ENCODE measurements at places on chromosomes 3 and 15.

- no peak for DNase-seq
Observed at GRCh38 chr3:122008166-122008565, 13.9 kb downstream of the ILDR1 start.

GRCh38 chr3:99163314-99163713 is 261.8 kb upstream of the DCBLD2 start:
- no peak for DNase-seq

DNA sequence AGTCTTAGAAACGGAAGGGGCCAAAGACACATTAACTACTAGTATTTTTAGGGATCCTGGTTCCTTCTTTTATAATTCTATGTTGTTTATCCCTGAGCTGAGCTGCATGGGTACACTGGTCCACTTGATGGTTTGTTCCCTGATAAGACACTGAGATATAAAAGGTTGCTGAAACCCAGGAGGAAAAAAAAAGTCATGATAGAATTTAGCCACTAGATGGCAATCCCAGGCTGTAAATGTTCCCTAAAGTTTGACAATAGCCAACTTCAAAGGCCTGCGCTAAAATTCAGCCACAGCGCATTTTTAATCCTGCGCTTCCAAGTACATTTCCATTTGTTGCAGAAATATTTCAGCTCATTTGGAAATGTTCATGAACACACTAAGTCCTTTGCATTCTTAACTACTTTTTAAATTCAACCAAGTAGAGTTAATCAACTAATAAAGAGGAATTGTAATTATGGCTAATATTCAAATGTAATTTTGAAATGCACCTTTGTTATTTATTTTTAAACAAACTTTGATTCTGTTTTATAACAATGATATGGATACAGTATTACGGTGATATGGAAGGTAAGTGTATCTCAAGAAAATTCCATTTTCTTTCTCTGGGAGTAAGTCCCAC is 249.3 kb upstream of the FEZF2 start:
- DNase-seq, result no peak

DNA sequence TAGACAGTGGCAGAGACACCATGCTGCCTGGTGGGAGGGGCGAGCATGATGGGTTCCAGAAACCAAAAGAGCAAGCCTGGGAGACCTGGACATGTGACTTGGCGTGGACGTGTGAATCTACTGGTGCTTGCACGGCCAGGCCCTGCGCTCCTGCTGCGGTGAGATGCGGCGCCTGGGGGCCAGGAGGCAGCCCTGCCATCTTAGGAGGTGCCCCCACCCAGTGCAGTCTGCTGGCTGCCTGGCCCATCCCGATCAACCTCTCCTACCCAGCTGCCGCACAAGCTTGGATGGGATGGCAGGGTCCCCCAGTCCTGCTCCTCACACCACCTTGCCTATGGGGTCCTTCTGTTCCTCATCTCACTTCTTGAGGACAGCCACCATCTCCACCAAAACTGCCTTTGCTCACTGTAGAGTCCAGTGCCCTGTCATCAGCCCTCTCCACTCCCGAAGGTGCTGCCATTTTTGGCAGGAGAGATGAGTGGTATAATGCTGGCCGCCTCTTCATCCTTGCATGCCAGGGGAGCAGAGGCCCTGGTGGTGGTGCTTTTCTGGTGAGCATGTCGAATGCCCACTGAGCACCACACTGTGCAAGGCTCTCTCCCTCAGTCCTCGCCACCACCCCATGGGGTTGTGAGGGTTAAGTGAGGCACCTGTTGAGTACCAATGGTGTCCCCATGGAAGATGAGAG is 3.1 kb upstream of the ABTB1 start:
- no peak for DNase-seq

GRCh38 chr15:89469426-89470096 is 26.8 kb downstream of the RHCG start:
- DNase-seq, result no peak

GRCh38 chr15:25374143-25374542 is 64.7 kb downstream of the UBE3A start:
- DNase-seq, result no peak

DNA sequence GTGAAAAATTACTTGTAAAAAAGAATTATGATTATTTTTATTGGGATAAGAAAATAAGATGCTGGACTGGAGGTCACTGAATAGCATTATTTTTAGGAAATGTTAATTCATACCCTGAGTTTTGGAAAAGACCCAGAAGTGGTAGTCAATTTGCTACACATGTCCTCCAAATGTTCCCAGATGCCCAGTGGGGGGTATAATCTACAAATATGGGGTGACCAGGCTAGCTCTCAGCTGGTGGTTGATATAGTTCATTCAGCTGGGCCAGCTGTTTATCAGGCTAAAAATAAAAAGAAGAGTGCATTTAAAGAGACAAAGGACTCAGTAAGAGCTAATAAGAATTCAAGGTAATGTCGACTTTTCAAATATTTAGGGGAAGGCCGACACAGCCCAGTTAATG is 402.0 kb upstream of the GOLIM4 start:
- DNase-seq, result no peak

DNA sequence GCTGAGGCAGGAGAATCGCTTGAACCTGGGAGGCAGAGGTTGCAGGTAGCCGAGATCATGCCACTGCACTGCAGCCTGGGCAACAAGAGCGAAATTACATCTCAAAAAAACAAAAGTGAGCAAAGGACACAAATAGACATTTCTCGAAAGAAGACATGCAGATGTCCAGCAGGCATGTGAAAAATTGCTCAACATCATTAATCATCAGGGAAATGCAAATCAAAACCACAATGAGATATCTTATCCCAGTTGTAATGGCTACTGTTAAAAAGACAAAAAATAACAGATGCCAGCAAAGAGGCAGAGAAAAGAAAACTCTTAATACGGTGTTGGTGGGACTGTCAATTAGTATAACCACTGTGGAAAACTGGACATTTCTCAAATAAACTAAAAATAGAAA is 20.9 kb downstream of the ASB7 start:
- DNase-seq, result no peak

GRCh38 chr3:186170516-186170915 is 61.6 kb upstream of the ETV5 start:
- no peak for DNase-seq

DNA sequence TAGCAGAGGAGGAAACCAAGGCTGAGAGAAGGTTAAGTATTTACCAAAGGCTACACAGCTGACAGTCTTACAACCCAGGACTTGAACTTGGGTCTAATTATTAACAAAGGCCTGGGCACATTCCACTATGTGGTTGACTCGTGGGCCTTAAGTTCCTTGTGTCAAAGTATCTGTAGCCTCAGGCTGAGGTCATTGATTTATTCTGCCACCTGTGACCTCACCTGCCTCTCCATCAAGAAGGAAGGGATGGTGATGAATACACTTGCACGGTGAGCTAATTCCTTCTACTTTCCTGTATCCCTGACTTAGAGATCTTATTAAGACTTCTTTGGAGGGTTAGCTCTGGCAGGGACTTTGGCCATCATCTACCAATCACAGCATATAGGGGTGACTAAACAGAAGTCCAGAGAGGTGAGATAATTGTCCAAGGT is 19.9 kb upstream of the LRRC58 start:
- no peak for DNase-seq

DNA sequence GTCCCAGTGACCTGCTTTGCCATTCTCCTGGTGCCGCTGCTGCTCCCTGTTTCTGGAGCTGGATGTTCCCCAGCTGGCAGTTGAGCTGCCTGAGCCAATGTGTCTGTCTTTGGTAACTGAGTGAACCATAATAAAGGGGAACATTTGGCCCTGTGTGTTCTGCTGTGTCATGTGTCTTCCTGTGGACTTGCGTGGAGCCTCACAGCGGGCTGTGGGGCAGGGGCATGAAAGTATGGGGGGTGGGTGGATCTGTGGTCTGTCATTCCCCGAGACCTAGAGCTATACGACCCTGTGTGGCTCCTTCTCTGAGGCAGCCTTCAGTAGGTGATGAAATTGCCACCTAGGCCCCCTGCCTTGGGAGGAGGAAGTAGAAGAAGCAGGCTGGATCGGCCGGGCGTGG is 2.0 kb upstream of the PPCDC start:
- DNase-seq, result no peak

- no peak for DNase-seq
Observed at GRCh38 chr3:120623727-120624093, 27.6 kb downstream of the NDUFB4 start.

DNA sequence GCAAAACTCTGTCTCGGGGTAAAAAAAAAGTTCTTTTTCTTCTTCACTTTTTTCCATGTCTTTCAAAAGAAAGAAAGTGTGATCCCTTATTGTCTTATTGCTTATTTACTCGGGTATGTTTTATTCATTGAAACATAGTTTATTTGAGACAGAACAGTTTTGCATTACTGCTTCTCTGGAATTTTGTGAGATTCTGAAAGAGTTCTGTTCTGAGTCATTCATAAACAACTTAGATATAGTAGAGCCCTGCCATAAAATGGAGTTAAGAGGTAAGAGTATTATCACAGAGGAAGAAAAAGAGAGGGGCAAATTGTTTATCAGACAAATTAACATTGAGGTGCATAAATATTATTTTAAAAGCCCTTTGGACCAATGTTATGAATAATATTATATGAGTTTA is 522.2 kb downstream of the ROBO2 start:
- no peak for DNase-seq

- DNase-seq, result no peak
Observed at GRCh38 chr3:87333393-87333892, 57.1 kb upstream of the POU1F1 start.

- DNase-seq, result no peak
Observed at GRCh38 chr15:66046326-66046725, 177.0 kb downstream of the RAB11A start.

DNA sequence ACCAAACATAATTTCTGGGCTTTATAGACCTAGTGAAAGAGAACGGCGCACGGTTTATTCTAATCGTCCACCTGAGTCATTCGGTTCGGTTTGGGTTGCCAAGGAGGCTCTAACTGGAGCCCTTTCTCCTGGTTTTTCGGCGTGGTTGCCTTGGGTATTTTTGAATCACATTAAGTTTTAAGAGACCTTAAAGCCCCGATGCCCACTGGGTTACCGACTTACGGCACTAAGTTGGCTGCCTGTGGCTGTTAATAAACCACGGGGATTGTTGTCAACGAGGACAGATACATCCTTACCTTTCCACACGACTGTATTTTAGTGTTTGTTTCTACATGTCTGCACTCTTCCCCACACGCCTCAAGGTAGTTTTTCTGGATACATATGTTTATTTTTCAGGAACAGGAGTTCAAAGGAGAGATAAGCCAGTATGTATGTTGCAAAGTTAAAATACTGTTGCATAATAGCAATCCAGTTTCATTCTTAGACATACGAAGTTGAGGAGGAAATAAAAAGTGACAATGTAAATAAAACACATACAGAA is 1.2 kb upstream of the ANP32A start:
- no peak for DNase-seq

GRCh38 chr3:70049761-70050160 is 50.2 kb downstream of the SAMMSON start:
- no peak for DNase-seq

GRCh38 chr3:143084856-143085731 is 34.5 kb upstream of the CHST2 start:
- no peak for DNase-seq

DNA sequence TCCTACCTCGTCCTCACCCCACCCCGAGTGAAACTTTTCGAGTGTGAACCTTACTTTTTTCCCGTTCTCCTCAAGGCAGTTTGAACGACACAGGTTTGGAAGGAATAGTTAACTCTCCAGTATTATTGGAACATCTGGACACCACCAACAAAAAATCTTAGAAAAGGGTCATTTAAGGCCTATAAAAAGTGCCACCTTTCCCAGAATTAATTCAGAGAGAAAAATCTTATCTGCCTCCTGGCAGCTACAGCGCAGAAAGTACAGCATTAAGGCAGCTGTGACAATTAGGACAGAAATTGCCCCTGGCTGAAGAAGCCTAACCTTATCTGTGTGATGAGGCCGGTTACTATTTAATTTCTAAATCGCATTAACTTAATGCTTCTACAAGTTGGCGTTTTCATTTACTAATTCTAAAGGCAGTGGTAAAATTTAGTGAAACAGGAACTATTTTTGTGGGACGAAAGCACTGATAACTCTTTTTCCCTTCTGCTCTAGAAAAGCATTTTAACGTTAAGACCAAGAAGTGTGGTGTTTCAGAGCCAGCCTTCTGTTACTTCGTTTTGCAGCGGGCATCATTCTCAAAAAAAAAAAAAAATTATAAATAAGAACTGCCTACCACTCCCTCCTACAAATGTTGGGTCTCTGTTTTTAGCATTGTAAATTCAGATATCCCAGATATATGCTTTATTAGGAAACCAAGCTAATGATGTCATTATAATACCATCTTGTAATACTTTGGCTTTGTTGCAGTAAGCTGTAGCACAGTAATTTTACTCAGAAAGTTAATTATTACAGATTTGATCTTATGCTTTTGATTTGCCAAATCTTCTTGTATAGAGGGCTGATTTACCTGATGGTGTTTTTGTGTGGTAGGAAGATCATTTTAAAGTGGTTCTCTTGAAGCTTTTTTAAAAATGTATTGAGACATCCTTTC is 1.4 kb downstream of the ATP11B start:
- DNase-seq, result peak; percentile 12

- no peak for DNase-seq
Observed at GRCh38 chr15:35583863-35584528, 38.0 kb upstream of the DPH6 start.

GRCh38 chr3:113261063-113261625 is 49.8 kb downstream of the BOC start:
- no peak for DNase-seq

GRCh38 chr15:60840703-60841411 is 361.9 kb upstream of the ICE2 start:
- no peak for DNase-seq

DNA sequence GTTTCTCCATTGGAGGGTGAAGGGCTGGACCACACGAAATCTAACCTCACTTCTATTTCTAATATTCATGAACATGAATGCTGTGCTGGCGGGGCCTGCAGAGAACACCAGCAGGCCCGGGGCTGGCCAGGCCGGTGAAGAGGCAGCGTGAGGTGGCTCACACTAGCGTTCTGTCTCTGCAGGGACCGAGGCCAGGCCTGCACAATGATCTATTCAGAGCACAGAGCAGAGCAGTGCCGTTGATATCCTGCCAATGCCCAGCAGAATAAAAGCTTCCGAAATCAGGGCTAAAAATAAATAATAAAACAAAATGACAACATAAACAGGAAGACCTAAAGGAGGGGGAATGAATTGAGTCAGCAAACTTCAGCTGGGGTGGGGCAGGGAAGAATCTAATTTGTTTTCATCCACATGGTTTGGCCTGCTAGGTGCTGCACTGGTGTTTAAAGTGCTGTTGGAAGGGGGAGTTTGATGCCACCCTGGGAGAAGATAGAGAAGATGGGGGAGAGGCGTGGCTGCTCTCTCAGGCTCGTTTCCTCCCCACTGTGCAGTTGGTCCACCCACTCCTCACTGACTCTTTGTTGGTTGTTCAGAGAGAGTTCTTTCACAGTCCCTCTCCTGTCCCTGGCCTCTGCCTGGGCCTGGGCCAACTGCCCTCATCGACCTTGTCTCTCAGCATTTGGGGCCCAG is 837.1 kb downstream of the AGBL1 start:
- DNase-seq, result peak; percentile 14

DNA sequence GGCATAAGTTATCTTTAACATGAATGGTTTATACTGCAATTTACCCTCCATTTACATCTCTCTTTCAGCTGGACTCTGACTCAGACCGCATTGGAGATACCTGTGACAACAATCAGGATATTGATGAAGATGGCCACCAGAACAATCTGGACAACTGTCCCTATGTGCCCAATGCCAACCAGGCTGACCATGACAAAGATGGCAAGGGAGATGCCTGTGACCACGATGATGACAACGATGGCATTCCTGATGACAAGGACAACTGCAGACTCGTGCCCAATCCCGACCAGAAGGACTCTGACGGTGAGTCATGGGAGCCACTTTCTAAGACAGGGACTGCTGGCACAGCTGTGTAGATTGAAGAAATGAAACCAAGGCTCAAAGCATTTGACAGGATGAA is 11.6 kb downstream of the THBS1 start:
- DNase-seq, result no peak

- no peak for DNase-seq
Observed at GRCh38 chr3:156140001-156140595, 19.7 kb downstream of the KCNAB1 start.
